T-helper 1 cell (primary cell): ENCODE measurements at places on chromosomes 1 and 21.

GRCh38 chr1:224054611-224055010 lies 59.3 kb upstream of the FBXO28 start:
- DNase-seq = no peak

- no peak for DNase-seq
Measured at GRCh38 chr21:29800056-29800455, 139.7 kb downstream of the GRIK1 start.

DNA sequence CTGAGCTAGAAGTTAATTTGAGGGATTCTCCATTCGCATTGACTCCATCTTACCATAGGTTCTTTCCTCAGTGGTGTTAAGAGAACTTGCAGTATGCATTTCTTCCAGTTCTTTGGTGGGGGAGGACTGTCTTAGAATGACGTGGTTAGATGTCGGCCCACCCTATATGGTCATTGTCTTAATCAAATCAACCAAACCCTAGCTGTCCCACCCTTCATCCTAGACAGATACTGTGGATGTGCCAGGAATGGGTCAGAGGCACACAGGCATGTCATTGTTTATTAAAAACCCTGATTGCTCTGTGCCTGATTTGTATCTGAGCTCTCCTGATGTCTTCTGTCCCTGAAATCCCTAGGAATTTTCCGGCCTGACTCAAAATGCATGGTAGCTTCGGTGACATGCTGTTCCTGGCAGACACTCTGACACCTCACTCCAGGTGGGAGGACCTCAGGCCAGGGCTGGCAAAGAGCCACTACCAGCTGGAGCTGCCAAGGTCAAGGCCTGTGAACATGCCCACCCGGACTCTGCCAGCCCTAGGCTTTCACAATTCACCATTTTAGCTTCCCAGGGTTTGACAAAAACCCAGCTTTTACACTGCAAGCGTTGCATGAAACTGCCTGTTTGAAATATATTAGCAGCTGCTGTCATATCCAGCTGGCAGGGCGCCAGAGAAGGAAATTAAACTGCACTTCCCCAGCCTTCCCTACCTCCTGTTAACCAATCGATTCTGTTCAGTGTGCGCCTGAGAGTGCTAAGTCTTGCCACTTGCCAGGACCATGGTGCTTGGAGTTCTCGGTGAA lies 134.0 kb downstream of the FAM78B start:
- DNase-seq = no peak

GRCh38 chr1:94962409-94963265 lies 35.7 kb upstream of the CNN3 start:
- no peak for DNase-seq

DNA sequence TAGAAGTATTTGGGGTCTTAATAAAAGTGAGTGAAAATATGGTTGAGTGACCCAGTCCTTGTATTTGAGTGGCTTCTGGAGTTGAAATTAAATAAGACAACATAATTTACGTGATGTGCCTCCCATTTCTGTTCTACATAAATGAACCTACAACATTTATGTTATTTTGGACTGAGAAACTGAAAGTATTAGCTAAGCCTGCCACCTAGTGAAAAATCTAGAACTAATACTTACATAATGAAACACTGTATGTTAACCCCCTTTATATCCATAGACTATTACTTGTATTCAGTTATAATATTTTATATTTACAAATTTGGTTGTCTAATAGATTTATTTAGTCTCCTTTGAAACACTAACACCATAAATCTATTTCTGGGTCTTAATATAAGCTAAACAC lies 298.9 kb downstream of the KCNT2 start:
- DNase-seq = no peak

DNA sequence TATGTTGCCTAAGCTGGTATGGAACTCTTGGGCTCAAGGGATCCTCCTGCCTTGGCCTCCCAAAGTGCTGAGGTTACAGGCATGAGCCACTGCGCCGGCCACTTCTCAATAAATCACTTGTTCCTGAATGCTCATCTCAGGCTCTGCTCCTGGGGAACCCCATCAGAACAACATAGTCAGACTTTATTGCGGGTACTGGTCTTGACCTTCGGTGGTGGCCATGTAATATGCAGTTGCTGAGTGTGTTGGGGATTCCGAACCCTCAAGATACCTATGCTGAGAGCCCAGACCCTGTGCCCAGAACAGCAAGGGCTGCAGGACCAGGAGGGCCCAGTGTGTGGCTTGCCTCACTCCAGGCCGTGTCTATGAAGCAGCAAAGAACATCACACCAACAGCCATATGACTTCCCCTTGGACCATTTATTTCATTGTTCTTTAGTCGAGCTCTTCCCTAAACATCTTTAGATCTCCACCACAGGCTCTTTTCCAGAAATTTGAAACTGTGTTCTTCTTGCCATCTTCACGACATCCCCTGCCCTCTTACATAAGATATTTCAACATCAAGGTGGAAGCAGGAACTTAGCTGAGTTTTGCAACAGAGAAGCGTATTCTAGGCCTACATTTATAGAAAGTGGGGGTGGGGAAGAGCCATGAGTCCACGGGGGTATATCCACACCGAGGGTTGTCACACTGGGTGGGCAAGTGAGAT lies 12.7 kb upstream of the SDHB start:
- DNase-seq = no peak

GRCh38 chr21:34122047-34122446 lies 48.7 kb downstream of the MRPS6 start:
- no peak for DNase-seq

- DNase-seq = no peak
Measured at GRCh38 chr1:153550827-153551500, 1.9 kb upstream of the S100A3 start.

GRCh38 chr1:158717344-158717743 lies 3.2 kb downstream of the OR6K3 start:
- no peak for DNase-seq

- no peak for DNase-seq
Measured at GRCh38 chr21:45892156-45892915, 89.2 kb upstream of the COL6A1 start.

- no peak for DNase-seq
Measured at GRCh38 chr1:25572708-25573590, 29.5 kb downstream of the LDLRAP1 start.

DNA sequence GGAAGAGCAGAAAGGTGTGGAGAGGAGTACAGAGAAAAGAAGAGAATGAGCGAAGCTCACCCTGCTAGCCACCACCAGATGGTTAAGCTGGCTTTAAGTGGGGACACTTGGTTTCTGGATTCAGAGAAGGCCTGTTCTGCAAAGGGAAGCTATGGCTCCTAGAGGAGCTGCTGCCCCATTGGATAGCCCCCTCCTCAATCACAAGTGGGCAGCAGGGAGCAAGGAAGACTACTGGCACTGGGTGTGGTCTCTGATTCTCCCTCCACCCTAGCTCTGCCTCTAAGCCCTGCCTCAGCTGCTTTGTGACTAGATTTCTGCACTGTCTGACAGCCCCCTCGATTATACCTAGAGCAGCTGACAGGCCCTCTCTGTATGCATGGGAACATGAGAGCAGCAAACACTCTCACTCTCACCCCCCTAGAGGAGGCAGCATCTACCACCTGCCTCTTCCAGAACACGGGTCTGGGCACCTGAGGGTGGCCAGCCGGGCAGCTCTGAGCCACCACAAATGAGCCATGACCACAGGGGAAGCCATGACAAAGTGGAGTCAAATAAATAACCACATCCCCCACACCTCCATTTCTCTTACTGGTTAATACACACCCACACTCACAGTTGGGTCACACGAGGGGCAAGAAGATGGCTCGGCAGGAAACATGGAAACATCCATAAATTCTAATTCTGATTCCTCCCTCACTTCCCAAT lies 13.6 kb downstream of the PLEKHA6 start:
- DNase-seq = no peak

DNA sequence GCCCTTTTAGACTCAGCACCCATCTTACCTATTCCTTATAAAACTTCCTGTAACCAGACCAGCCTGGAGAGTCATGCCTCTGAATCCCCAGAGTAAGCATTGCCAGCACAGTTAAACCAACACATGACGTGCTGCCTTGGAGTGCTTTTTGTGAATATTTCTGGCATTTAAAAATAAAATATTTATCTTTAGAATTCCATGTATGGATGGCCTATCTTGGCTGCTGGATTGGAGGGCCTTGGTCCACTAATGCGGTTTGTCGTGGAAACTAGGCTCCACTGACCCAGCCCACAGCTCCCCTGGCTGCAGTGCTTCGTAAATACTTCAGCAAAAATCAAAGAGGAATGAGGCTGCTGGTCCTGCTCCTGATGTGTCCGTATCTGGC lies 17.5 kb downstream of the MTARC1 start:
- no peak for DNase-seq

- DNase-seq = no peak
Measured at GRCh38 chr1:70427976-70428375, 16.9 kb downstream of the CTH start.

- no peak for DNase-seq
Measured at GRCh38 chr1:2458687-2459086, 17.4 kb upstream of the PLCH2 start.

DNA sequence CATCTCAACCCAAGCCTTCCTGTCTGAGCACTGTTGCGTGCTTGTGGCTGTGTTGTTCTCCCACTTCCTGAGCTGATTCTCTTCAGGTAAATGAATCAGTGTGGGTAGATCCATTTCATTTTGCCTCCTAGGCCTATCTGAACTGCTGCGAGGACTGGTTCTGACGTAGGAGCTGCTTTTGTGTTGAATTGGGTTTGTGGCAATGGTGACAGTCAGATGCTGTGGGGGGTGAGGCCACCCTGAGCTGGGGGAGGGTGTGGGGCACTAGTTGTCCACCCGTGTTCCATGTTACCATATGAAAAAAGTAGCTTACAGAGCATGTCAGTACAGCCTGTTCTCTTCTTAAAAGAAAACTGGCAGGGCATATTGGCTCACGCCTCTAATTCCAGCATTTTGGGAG lies 81.5 kb downstream of the MRPS6 start:
- peak; percentile 48 for DNase-seq

- DNase-seq = no peak
Measured at GRCh38 chr1:192805832-192806323, 3.0 kb upstream of the RGS2 start.

DNA sequence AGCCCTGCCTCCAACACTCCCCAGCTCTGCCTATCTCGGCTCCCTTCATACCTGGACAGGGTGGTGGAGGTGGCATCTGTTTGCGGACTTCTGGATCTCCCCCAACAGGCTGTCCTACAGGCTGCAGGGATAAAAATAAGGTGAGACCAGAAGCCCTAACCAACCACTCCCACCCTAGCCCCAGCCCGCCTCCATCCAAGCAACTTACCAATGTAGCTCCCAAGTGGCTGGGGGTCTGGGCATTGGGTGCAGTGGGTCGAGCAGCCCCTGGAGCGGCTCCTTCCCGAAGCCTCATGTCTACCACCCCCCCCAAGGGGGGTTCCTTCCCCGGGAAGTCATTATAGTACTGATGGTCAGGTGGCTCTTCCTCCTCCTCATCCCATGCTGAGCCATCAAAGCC lies 4.4 kb downstream of the SHC1 start:
- no peak for DNase-seq

DNA sequence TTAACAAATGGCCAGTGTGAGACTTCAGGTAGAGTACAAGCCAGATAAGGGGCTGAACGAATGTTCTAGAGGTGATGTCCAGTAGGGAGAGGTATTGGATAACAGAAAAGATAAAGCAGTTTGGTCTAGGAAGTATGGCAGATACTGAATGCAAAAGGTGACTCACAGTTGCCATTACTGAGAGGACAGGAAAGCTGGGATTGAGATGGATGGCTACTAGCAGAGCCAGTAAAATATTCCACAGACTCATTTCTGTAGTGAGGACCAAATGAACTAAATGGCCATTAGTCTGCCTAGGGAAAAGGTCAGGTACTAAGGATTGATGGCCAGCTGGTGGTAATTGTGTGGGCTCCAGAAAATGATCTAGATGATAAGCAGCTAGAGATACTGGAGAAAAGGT lies 11.5 kb downstream of the MACO1 start:
- DNase-seq = no peak

GRCh38 chr1:5911871-5912271 lies 80.4 kb downstream of the NPHP4 start:
- no peak for DNase-seq

- DNase-seq = no peak
Measured at GRCh38 chr1:44297695-44298400, 57.2 kb downstream of the ERI3 start.

- DNase-seq = no peak
Measured at GRCh38 chr1:237634922-237635321, 255.8 kb downstream of the ZP4 start.

- no peak for DNase-seq
Measured at GRCh38 chr1:188314557-188315137, 1485.9 kb downstream of the PLA2G4A start.

DNA sequence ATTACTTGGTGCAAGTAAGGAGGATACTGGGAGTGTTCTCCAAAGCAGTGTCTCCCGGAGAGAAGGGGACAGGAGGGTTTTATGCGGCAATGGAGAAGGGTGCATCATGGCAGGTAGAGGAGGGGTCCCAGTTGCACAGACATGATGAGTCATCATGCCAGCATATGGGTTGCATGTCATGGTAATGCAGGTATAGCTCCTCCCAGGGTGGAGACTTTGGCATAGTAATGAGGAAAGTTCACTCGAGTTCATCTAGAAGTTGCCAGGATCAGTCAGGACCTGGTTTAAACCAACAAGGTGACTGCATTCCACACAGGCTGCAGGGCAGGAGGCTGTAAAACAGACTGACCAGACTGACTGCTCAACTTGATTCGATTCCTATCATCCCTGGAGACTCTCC lies 355.7 kb upstream of the DUSP10 start:
- DNase-seq = no peak

GRCh38 chr1:107724648-107725047 lies 240.3 kb downstream of the VAV3 start:
- DNase-seq = no peak

- DNase-seq = no peak
Measured at GRCh38 chr1:27574871-27575831, 28.8 kb downstream of the AHDC1 start.

GRCh38 chr1:43056981-43057391 lies 98.3 kb upstream of the SLC2A1 start:
- no peak for DNase-seq

DNA sequence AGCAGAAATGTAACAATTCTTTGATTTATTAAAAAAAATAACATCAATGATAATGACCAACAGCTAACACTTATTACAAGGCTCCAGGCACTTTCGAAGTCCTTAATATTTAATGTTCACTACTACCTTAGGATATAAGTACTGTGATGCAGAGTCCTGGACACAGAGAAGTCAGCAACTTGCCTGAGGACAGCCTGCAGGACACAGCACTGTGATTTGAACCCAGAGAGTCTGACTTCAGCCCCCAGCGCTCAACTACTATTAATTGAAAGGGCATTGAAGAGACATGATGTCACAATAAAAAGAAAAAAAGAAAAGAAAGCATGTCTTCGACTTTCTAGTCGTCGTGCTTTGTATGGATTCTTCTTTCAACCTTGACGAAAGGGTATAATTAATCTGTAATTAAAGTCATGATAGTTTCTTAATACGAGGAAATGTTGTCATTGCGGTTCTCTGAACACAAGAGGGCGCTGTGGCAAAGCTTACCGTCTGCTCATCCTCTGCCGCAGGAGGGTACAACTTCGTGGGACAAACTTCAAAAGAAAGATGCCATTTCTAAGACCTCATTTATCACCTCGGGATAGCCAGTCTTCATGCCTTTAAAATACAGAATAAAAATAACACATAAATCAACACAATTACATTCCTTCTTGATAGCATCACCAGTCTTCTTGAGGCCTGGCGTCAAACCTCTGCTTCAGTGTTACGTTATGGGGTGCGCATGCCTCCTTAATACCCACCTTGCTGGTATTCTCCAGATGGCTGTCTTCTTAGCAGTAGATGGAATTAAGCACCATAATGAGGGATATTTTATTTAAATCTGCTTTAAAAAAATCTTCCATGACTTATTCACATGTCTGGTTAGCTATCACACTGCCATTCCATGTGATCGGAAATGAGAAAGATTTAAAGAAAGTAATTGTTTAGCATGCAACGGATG lies 240.1 kb downstream of the DISC1 start:
- DNase-seq = no peak

- no peak for DNase-seq
Measured at GRCh38 chr1:165941531-165941930, 114.1 kb downstream of the UCK2 start.
